NCI-H1105 (cell line): ENCODE measurements at places on chromosomes 11 and 22.

GRCh38 chr11:116829525-116830183 lies at the start of gene APOC3:
Gene APOC3 (plus strand): TSS chr11:116829907. CDS start chr11:116830583, 676 bp downstream.
- DNase-seq = no peak

DNA sequence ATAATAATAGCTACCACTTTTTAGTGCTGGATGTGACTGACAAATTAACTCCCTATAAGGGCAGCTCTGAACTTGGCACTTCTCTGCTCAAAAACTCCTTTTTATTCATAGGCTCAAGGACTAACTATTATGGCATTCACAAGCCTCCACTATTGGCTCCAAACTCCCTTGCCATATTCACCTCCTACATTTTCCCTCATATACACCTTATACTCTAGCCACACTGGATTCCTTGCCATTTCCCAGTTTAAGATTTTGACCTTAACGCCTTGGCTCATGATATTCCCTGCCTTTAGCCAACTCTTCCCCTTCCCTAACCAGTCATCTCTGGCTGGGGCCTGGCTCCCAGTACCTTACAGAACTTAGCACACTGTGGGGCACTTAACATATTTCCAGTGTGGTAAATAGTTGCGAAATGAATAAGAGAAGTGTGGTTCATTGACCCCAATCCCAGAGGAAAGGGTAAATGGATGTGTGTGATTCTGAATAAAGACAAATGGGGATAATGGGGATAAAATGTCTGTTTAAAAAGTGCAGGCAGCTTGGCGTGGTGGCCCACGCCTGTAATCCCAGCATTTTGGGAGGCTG lies 40.0 kb upstream of the SORL1 start:
- DNase-seq = no peak

DNA sequence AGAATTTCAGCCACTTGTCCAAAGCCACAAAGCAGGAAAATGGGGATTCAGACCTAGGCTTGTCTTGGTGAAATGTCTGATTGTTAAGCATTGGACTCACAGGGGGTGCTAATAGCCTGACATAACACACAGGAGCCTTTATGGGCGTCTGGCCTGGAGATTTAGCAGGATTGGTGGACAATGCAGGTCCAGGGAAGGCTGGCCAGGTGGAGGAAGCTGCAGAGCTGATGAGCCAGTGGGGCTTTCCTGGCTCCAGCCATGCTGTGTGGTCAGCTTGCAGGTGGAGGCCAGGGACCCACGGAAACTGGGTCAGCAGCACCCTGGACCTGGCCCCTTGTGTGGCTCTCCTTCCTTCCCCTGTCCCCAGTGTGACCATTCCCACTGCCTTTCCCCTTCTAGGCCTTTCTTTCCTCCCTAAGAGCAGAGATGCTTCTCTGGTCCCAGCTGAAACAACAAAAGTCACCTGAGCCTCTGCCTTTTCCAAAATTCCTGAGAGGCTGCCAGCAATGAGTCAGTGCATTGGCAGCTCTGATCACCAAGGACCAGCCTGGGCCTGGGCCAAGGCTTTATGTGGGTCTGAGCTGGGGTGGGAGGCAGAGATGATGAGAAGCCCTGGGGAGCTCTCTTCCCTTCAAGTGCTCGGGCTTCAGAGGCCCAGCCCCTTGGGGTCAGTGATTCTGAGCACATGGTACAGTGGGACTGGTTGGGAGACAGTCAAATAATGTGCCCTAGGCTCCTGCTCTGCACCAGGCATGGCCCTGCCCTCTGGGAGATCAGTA lies 85.2 kb downstream of the CCDC81 start:
- peak; percentile 16 for DNase-seq

- DNase-seq = no peak
These were observed 151.8 kb downstream of the MPPED1 start for GRCh38 chr22:43563571-43563970.

DNA sequence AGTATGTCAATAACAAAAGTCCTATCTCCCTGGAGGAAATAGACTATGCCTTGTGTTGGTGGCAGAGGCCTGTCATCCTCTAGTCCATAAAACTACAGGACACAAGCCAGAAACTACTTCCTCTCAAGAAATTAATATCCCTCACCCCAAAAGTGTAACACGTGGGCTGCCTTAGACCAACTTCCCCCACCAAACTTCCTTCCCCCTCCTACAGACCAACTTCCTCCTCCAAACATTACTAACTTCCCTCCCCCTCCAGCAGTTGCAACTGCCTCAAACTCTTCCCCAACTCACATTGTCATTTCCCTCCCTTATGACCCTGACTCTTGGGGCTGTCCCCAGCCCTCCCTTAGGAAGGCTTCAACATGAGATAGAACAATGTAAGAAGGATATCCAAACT lies 6.3 kb downstream of the OR52K2 start:
- DNase-seq = no peak

DNA sequence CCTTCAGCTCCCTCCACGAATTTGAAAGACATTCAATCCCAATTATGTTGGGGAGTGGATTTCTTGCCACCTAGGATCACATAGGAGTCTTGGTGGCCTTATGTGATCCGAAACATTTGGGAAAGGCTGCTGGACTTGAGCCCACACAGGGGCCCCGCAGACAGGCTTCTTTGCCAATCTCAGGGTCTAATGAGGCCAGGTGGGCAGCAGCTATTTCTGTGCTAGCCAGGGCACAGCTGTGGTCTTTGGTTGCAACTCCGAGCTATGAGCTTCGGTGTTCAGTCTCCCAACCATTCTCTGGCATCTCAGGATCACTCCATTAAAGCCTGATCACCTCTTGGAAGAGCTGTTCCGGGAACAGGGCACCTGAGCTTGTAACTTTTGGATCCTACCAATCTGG lies 84.4 kb downstream of the TP53I11 start:
- peak; percentile 68 for DNase-seq

- DNase-seq = peak; percentile 85
These were observed 109.7 kb upstream of the GALNT18 start for GRCh38 chr11:11731311-11732083.

- peak; percentile 56 for DNase-seq
These were observed 9.8 kb downstream of the NRXN2 start for GRCh38 chr11:64713016-64713707.

DNA sequence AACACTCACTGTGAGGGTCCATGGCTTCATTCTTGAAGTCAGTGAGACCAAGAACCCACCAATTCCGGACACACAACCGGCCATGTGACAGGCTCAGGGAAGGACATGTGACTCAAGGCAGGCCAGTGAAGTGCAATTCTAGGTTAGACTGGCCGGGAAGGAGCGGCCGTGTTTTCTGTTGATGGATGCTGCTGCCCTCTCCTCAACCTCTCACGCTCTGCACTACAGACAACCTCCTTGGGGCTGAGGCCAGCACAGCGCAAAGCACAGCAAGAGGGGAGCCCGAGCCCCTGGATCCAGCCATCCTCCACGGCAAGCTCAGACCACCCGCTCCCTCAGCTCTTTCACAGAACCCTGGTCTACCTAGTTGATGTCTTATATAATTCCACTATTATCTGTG lies 2.8 kb downstream of the NUDT8 start:
- no peak for DNase-seq

GRCh38 chr22:29315286-29316140 lies at the start of gene RASL10A:
Gene RASL10A (minus strand): TSS chr22:29315697. CDS start chr22:29315246, 451 bp downstream.
- no peak for DNase-seq

DNA sequence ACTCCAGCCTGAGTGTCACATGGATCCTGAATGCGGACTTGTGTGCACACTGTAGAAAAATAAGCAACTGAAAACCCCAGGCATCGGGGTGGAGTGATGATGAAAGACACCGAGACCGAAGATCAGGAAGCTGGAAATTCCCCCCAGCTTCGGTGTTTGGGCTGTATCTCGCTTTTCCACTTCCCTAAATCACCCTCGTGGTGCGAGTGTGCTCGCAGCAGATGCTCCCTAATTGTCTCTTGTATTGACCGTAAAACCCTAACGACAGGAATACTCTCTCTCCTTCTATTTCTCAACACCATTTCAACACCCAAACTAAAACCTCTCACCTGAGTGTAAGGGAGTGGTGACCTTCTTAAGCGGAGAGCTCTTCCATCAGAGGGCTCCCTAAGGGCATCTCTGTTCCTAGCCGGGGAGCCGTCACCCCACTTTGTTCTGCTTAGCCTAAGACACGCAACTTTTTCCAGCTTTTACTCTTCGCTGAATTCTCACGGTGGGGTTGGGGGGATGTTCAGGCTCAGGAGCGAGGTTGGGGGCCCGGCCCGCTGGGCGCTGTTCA lies 635 bp upstream of the GRK3 start:
- DNase-seq = no peak

- DNase-seq = no peak
These were observed 54.0 kb upstream of the TOP3B start for GRCh38 chr22:22036588-22036987.

GRCh38 chr22:42333544-42333943 lies 63.1 kb upstream of the TCF20 start:
- DNase-seq = no peak

- DNase-seq = peak; percentile 52
These were observed 17.5 kb downstream of the RELT start for GRCh38 chr11:73393479-73394415.

DNA sequence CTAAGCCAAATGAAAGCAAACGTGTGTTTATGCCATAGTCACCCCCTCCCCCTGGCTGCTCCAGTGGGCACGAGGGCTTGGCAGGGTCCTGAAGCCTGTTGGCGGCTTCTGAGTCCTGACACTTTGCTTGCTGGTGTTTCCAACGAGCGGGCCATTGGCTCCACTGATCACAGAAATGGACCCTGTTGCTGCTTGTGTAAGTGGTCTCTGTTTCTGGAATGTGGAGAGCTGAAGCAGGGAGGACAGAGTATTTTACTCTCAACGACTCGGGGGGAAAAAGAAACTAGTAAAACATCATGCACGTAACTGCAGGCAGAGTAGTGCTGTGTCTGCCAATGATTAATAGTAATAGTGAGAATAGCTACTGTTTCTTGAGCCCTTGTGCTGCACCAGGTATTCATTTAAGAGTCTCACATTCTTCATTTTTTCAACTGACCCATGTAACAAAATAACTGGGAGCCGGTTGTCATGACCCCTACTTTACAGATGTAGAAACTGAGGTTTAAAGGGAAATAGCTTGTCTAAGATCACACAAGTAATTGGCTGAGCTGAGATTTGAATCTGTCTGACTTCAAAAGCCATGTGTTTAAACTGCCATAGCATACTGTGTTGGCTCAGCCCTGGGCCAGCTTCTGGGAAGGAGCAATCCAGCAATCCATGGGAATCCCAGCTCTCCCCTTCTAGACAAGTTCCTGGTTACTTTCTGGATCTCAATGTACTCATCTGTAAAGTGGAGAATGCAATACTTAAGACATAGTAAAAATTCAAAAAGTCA lies 526.7 kb downstream of the INSC start:
- no peak for DNase-seq

DNA sequence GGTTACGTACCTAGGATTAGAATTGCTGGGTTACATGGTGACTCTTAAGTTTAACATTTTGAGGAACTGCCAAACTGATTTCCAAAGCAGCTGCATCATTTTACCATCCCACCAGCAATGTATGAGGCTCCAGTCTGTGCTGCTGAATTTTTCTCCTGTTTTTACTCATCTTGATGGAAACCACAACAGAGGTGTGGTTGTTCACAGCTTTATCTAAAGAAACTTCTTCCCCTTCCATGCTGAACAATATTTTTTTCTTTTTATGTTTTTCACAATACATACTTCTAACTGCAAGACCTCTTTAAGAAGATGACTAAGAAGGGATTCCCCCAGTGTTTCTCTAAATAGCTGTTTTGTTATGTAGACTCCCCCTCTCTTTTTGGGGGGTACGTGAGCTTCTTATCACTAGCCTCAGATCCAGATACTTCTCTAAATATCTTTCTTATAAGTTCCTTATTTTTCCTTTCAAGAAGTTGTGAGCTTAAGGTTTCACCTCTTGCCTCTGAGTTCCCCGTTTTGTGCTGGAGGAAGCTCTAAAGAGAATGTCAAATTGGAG lies 24.0 kb downstream of the TCP11L1 start:
- no peak for DNase-seq

GRCh38 chr22:38017272-38017920 lies 33.0 kb upstream of the SOX10 start:
- DNase-seq = no peak

DNA sequence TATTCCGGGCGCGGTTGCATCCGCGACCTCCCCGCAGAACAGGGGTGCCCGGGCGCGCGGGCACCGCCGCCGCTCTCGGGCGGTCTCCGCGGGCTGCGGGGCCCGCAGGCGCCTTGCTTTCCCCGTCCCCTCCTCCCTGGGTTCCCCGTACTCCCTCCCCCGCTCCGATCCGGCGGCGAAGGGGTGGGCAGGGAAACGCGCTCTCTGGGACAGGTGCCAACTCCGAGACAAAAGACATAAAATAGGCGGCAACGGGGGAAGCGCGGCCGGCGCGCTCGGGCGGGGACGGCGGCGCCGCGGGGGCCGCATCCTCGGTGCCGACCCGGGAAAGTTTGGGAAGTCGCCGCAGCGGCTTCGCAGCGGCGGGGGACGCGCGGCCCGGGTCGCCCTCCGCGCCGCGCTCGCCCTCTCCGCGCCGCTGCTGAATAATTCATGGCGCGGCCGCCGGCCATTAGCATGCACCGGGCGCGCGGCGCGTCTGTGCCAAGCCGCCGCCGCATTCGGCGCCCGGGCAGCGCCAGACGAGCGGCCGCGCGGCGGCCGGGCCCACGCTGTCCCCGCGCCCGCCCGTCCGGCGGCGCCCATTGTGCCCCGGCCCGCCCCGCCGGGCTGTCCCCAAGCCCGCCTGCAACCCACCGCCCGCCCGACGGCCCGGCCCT lies 78.7 kb upstream of the PPARA start:
- DNase-seq = peak; percentile 81

- DNase-seq = no peak
These were observed 99.3 kb downstream of the CWC15 start for GRCh38 chr11:94873916-94874540.

DNA sequence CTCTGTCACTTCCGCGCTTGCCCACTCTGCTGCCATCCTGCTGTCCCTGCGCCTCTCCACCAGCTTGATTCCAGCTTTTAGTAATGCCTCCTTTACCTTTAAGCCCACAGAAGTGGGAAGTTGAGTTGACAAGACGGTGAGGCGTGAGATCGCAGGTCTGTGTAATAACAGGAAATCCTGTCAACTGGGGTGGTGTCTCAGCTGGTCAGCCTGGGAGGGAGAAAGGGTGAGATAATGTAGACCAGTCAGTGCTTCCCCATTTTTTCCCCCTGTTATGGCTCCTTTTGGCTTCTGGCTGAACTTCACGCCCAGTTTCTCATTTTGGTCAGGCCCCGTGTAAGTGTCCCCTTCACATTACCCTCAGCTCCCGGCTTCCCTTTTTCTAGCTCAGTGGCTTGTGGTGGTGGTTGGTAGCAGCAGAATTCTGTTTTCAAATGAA lies 98.9 kb downstream of the TRAF6 start:
- no peak for DNase-seq

DNA sequence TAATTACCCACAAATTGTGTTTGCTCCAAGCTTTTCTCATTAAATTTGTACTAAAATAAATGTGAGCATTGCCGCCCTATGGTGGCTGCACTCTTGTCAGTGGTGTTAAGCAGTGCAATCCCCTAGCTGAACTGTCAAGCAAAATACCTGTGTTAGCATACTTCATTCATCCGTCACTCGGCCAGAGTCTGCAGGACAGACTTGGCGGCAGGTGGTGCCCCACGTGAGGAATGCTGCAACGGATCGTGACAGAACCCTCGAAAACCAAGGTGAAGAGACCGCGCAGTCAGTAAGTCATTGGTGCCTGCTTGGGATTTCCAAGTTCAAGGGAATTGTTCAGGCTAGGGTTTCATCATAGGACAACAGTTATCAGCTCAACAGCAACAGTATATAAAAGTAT lies 1592.1 kb upstream of the TENM4 start:
- no peak for DNase-seq

GRCh38 chr22:27719535-27720227 lies 81.9 kb downstream of the MN1 start:
- peak; percentile 49 for DNase-seq

- DNase-seq = no peak
These were observed 32.9 kb upstream of the KLHL35 start for GRCh38 chr11:75465701-75466531.
